ENCODE measurements at places on chromosomes 13 and 19. TPM values are rescaled to one million over a fixed set of nuclear protein-coding genes. Genes with fewer than 3 reads are reported as not detected.
A peak's percentile ranks its signal among the peaks of the same experiment; 100 is the strongest.

P2RY11 gene
- polyA plus RNA-seq, result 8.7 TPM

- no peak overlapping the region for H3K27ac ChIP-seq
- H3K36me3 ChIP-seq, result peaks cover 11% of the 10 kb centered on the region
- no peaks in the 10 kb centered on the region for H3K27me3 ChIP-seq
Observed at GRCh38 chr19:42241279-42241678, 1.1 kb downstream of the GSK3A start.

OXGR1 gene
- not detected for polyA plus RNA-seq

GRCh38 chr19:6480848-6481415 is 655 bp downstream of the DENND1C start:
- H3K4me1 ChIP-seq, result no peaks in the 10 kb centered on the region
- H3K4me3 ChIP-seq, result no peak overlapping the region
- no peak overlapping the region for H3K27ac ChIP-seq
- peaks cover under 1% of the 10 kb centered on the region for H3K27me3 ChIP-seq
- DNase-seq, result no peak

GRCh38 chr13:110885966-110886869 is 28.7 kb downstream of the ANKRD10 start:
- no peak overlapping the region for H3K4me3 ChIP-seq
- no peak for DNase-seq
- H3K36me3 ChIP-seq, result peaks cover 11% of the 10 kb centered on the region
- no peaks in the 10 kb centered on the region for H3K27me3 ChIP-seq

DNA sequence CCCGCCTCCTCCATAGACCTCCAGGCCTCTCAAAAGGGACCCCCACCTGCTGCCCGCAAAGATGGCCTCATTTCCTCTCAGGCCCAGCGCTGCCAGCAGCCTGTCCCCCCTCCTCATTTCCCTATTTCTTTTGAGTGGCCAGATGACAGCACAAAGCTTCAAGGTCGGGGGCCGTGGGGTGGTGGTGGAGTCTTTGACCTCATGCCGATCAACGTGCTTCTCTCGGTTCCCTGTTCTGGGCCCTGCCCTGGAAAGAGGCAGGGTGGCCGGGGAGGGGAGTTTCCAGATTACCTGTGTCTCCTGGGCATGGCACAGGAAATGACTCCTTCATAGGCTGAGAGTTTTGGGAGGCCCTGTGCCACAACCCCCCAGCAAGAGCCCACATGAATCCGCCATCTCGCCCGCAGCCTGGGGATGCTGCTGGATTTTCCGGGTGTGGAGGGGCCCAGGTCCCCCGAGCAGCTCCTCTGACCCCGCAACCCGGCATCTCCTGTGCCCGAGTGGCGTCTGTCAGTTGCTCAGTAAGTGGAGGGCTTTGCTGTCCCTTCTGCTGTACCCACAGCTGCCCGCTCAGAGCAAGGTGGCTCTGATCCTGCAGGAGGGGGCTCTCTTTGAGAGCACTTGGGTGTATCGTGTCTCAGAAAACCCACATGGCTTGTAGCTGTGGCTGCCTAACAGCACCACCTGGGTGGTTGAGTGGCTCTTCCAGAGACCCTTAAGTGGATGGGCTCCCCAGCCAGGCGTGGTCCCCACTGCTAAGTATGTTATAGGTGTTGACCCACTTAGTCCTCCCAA is 139.4 kb downstream of the SIPA1L3 start:
- H3K4me3 ChIP-seq, result no peak overlapping the region
- no peaks in the 10 kb centered on the region for H3K27me3 ChIP-seq
- H3K36me3 ChIP-seq, result peaks cover 11% of the 10 kb centered on the region
- DNase-seq, result no peak

- H3K27ac ChIP-seq, result no peak overlapping the region
- H3K4me3 ChIP-seq, result 0 out of 2 replicates have a peak overlapping the region, but pooled peaks have one; percentile 20
- DNase-seq, result no peak
- no peaks in the 10 kb centered on the region for H3K27me3 ChIP-seq
Observed at GRCh38 chr13:87123987-87124784, 547.0 kb upstream of the SLITRK5 start.

- no peaks in the 10 kb centered on the region for H3K4me1 ChIP-seq
- H3K27me3 ChIP-seq, result no peaks in the 10 kb centered on the region
- DNase-seq, result no peak
- no peak overlapping the region for H3K27ac ChIP-seq
Observed at GRCh38 chr13:90551253-90551652, 796.2 kb upstream of the MIR17HG start.

SULT2A1 gene
- polyA plus RNA-seq, result not detected
